ENCODE measurements at places on chromosomes 7 and 10.

- DNase-seq = no peak
Measured at GRCh38 chr7:137354396-137354795, 10.9 kb upstream of the PTN start.

- DNase-seq = no peak
Measured at GRCh38 chr7:90858546-90858945, 262.4 kb downstream of the CDK14 start.

DNA sequence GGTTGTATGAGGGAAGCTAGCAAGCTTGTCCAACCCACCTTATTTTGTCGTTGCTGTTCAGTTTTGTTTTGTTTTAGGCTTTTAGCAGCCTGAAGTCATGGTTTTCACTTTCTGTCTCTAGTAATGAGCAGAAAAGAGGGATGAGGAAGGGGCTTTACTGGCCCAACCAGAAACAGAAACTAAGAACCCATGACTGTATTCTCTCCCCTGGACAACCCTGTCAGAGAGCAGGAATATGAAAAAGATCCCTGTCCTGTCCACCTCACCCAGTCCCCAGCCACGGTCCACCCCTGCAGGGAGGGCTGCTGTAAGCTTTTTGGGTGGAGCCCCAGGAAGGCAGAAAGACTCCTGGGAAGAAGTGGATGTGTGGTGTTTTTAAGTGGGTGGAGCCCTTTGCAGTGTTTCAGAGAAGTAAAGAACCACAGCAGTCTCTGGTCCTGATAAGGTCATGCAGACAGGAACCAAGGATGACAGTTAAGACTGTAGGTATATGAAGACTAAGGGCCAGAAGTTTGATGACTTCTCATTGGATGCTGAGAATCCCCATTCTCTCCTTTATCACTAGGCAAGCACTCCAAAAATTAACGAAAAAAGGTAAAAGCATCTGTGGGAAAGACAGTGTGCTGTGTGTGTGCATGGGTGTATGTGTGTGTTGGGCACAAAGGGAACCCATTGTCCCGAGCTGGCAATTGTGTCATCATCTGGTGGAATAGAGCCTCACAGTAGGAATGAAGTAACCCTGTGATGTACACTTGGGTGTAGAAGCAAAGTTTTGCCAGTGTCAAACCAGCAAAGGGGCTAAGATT, 13.8 kb downstream of the MRPL32 start:
- no peak for DNase-seq

GRCh38 chr10:5895804-5896203, 5.8 kb downstream of the FBH1 start:
- peak; percentile 42 for DNase-seq

GRCh38 chr7:46168671-46169383, 247.8 kb upstream of the IGFBP3 start:
- DNase-seq = no peak
